ENCODE measurements at places on chromosomes 16 and 17.

DNA sequence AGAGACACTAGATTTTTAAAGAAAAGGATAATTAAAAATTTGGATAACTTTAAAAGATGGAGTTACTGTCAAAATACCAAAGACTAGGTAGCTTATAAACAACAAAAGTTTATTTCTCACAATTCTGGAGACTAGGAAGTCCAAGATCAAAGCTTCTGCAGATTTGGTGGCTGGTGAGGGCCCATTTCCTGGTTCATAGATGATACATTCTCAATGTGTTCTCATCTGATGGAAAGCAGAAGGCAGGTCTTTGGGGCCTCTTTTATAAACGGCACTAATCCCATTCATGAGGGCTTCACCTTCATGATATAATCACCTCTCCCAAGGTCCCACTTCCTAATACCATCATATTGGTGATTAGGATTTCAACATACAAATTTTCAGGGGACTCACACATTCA lies 33.7 kb downstream of the NLK start:
- no peak for DNase-seq

- DNase-seq: no peak
Observed at GRCh38 chr17:38742411-38743308, 5.5 kb downstream of the PCGF2 start.

- DNase-seq: no peak
Observed at GRCh38 chr16:72024862-72025382, 16.4 kb downstream of the DHODH start.

GRCh38 chr17:78132084-78132676 lies 1.6 kb downstream of the TMC8 start:
- no peak for DNase-seq

- no peak for DNase-seq
Observed at GRCh38 chr16:68155425-68155824, 70.3 kb downstream of the NFATC3 start.
